ENCODE measurements at places on chromosomes 7 and 10. TPM values are rescaled to one million over a fixed set of nuclear protein-coding genes. Genes with fewer than 3 reads are reported as not detected.

- no peak for DNase-seq
- no peaks in the 10 kb centered on the region for H3K27me3 ChIP-seq
- H3K36me3 ChIP-seq, result no peaks in the 10 kb centered on the region
- no peaks in the 10 kb centered on the region for H3K4me1 ChIP-seq
- no peak overlapping the region for H3K27ac ChIP-seq
- H3K4me3 ChIP-seq, result no peak overlapping the region
Observed at GRCh38 chr10:7272008-7272407, 138.8 kb downstream of the SFMBT2 start.

DNA sequence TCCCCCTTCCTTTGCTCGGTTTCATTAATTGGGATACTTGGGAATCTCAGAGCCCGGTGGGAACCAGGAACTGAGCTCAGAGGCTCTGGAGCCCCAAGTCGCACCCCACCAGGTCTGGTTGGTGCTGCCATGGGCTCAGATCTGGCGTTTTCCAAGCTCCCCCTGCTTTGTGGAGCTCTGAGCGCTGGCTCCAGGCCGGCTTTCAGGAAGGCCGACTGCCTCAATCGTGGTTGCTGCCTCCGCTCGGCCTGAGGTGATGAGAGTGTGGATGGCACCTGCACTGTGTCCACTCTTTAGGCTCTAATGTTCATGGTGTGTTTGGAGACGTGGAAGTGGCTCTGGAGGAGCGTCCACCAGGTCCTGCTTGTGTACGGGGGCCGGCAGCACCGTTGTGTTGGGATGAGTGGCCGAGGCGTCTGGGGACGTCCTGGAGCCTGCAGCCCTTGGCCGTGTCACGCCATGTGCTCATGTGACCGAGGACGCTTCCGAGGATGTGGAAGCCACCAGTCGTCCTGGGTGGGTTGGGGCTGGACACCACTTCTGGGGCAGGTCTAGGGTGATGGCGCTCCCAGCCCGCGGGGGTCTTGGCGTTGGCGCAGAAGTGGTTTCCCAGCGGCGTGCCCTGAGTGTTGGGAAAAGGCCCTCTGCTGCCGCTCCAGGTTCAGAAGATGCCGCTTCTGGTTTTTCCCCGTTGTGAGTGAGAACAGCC, 8.2 kb downstream of the INPP5A start:
- DNase-seq, result no peak
- H3K27me3 ChIP-seq, result no peaks in the 10 kb centered on the region

Gene SSMEM1
- total RNA-seq, result not detected

GRCh38 chr10:84267503-84268126, 22.8 kb downstream of the RGR start:
- no peak overlapping the region for H3K4me3 ChIP-seq
- H3K27me3 ChIP-seq, result no peaks in the 10 kb centered on the region
- peak; percentile 86 for DNase-seq
- H3K4me1 ChIP-seq, result peaks cover 3% of the 10 kb centered on the region

DNA sequence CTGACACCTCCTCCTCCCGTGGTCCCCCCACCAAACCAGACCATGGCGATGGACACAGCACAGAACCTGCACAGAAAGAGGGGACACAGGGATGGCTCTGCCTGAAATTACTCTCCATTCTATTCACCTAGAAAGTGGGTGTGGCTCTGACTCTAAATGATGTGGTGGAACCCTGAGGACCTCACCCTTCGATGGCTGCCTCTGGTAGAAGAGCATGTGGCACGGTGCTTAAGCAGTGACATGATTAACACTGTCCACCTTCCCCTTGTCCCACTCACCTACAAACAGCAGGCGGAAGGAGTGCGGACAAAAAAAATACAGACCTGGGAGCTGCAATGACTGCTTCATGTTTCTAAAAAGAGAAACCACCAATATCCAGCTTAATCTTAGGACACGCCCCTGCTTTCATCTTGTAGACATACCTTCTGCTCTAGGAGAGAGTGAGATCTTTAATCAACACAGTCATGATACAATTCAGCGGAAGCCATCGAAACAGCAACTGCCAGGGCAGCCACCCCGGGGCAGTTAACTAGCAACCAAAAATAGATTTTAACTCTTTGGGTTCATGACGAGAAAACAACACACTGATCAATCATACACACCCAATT, 11.4 kb downstream of the JCAD start:
- no peaks in the 10 kb centered on the region for H3K36me3 ChIP-seq
- no peak overlapping the region for H3K27ac ChIP-seq
- DNase-seq, result no peak
- no peak overlapping the region for H3K4me3 ChIP-seq
- no peaks in the 10 kb centered on the region for H3K27me3 ChIP-seq

DNA sequence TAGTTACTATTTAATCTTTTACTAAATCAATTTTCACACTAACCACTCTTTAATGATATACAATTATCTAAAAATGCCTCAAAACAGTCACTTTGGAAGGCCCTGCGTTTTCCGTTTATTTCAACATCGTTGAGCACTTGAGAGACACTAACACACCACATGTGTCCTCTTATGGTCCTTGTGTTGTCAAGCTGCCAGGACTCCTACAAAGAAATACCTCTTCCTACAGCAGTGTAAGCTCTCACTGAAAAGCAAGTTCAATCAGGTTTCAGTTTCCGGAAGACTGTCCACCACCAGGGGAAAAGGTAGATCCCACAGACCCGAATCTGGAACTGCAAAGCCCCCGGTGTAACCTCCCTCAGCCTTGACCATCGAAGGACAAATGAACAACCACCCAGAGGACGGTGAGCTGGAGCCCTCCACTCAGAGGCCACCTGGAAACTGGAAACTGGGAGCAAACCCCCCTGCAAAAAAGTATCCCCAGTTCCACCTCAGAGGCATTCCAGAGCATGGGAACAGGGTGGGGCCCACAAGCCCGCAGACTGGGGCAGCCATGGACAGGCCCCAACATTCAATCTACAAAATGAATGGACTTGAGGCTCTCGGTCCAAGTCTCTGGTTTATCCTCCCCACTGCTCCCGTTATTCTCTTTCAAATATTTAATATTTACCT, 37.6 kb downstream of the KCNH2 start:
- no peaks in the 10 kb centered on the region for H3K27me3 ChIP-seq
- no peaks in the 10 kb centered on the region for H3K36me3 ChIP-seq
- DNase-seq, result no peak
- no peaks in the 10 kb centered on the region for H3K4me1 ChIP-seq
